CD4-positive, alpha-beta memory T cell (primary cell): ENCODE measurements at places on chromosomes 1 and 21.

DNA sequence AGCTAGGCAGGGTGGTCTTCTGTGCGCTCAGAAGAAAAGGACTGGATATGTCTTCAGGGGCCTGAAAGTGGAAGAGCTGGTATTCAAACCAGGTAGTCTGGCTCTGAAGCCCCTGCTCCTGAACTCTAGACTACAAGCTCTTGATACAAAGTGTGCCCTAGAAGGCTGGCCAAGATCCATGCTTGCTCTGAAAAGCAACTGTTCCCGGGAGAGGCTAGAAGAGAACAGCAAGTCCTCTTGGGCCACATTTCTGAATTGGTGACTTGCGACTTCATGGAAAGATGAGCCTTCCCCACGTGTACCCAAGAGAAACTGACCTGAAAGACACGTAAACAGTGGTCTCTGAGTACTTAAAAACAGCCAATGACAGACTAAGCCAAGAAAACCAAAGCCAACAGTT lies 123.3 kb upstream of the GRIK3 start:
- no peak for DNase-seq

DNA sequence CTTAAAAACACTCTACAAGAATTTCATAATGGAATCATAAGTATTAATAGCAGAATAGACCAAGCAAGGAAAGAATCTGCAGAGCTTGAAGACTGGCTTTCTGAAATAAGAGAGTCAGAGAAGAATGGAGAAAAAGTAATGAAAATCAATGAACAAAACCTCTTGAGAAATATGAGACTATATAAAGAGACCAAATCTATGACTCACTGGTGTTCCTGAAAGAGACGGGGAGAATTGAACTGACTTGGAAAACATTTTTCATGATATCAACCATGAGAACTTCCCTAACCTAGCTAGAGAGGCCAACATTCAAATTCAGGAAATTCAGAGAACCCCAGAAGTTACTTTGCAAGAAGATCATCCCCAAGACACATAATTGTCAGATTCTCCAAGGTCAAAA lies 85.6 kb downstream of the GDAP2 start:
- DNase-seq, result no peak

DNA sequence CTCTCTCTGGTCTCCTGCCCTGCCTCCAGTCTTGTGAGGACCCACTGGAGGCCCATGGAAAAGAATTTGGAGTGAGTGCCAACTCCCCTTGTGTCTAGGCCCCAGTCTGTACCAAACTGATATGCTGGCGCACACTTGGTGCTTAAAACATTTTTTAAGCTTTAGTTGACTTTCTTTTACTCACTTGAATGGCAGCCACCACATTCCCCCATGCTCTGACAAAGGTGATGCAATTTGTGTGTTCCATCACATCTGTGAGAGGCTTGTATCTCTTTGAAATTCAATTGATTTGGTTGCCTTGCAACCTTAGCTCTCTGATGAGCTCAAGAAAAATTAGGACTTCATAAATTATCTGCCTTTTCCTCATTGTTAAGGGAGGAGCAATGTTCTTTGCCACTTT lies 30.5 kb upstream of the WDTC1 start:
- no peak for DNase-seq

- no peak for DNase-seq
These were observed 93.4 kb upstream of the F3 start for GRCh38 chr1:94634977-94635416.

GRCh38 chr1:110672753-110673108 lies 2.0 kb downstream of the KCNA3 start:
- DNase-seq, result peak; percentile 86

- DNase-seq, result no peak
These were observed 23.9 kb upstream of the SAMD11 start for GRCh38 chr1:899636-900317.

GRCh38 chr1:36628804-36629203 lies 146.1 kb upstream of the CSF3R start:
- no peak for DNase-seq

DNA sequence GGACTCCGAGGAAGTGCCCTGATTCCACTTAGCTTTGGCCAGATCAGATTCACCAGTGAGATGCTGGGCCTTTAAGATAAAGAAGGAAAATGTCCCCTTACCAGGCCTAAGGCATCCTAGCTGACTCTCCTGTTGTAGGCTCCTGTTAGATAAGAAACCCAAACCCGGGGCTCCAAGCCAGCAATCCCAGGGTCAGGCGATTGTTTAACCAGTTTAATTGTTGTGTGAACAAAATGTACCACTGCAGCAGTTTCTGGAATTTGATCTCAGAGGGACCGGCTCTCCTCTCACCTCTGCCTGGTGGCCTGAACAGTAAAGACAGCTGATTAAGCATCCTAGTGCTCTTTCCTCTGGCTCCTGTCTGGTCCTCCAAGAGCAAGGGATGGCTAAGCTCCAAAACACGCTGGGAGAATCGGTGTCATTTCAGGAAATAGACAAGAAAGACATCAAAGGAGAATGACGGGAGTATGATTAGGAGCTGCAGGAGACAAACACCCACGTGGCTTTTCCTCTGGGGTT lies 9.3 kb upstream of the KLHDC8A start:
- DNase-seq, result no peak

DNA sequence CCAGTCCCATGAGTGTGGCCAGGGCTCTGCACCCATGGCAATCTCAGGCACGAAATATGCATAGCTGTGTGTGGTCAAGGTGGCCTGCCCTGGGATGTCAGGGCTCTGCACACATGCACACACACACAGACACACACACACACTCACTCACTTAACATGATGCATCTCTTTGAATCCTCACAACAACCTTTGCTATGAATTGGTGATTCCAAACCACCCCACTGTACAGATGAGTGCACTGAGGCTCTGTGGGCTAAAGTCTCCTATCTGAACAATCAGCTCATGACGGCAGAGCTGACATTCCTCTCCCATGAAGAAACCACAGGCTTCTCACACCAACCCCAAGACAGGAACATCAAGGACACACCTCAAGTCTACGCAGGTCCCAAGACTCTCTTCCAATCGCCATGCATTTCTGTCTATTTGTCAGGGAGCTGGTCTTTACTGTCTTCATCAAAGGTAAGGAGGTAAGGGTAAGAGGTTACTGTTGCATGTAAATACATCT lies 131.6 kb downstream of the ETS2 start:
- DNase-seq, result no peak
